GM12878 (cell line): ENCODE measurements at places on chromosomes 12 and 14. TPM values are rescaled to one million over a fixed set of nuclear protein-coding genes. Genes with fewer than 3 reads are reported as not detected.

The UBR7 gene
- 62.0 and 63.3 TPM in 2 replicates for polyA plus RNA-seq

The CCDC63 gene
- polyA plus RNA-seq = not detected in 2 replicates

The HOXC10 gene
- polyA plus RNA-seq = not detected in 2 replicates

The LMNTD1 gene
- not detected in 2 replicates for polyA plus RNA-seq

DNA sequence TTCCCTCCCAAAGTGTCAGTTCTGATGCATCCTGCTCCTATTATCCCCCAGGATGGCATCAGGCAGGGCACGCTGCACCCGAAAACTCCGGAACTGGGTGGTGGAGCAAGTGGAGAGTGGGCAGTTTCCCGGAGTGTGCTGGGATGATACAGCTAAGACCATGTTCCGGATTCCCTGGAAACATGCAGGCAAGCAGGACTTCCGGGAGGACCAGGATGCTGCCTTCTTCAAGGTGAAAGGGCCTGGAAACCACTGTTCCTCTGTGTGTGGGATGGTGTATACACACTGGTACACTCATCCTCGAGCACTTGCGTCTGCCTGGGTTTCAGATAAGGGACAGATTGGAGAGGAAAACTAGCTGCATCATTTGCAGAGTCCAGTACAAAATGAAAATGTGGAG, 1.0 kb downstream of the IRF9 start:
- no peak for DNase-seq

DNA sequence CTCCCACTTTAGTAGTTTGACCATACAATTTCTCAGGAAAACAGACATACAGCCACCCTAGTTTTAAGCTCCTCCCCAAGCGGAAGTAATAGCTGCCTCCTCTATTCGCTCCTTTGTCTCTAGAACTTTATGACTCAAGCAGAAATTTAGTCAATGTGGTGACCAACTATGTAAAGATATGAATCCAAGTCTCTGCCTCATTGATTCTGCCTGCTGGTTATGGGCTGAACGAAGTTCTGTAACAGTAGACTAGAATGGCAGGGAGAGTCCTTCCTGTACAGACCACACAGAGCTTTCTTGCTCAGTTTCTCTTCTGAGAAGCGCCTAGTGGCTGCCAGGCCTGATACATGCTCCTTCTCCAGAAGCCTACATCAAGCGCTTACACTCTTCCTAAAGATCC, 19.1 kb downstream of the KICS2 start:
- DNase-seq = no peak

- no peak for DNase-seq
Observed at GRCh38 chr14:39069923-39070322, 33.1 kb downstream of the SEC23A start.

GRCh38 chr14:22598099-22598895, at the start of gene ABHD4:
Gene ABHD4, plus strand, starts transcription at chr14:22598300. Its CDS starts 7 bp downstream, at chr14:22598307.
- DNase-seq = no peak

DNA sequence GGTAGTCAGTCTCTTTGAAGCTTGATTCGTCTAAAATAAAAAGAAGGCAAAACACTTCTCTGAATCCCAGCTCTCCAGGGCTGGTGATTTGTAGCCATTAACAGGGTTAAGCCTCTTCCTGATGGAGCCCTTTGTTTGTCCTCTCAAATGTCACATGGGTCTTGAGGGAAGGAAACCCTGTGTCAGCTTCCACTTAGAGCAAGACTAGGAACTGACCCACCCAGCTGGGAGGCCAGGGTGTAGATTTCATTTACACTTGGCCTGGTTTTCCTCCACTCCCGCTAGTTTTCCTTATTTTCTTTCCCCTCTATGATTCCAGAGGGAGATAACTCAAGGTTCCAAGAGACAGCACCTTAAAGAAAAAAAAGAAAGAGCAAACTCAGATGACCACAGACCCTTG, 230.5 kb upstream of the EGLN3 start:
- no peak for DNase-seq
